ENCODE measurements at places on chromosomes 2 and 18.

GRCh38 chr2:18474700-18475099 lies 85.8 kb downstream of the RDH14 start:
- DNase-seq: no peak

- no peak for DNase-seq
These were observed 11.8 kb upstream of the TWSG1 start for GRCh38 chr18:9322744-9323143.

- no peak for DNase-seq
These were observed 700.1 kb upstream of the CHAC2 start for GRCh38 chr2:53067533-53067932.

GRCh38 chr2:181178823-181179412 lies 198.5 kb downstream of the UBE2E3 start:
- DNase-seq: no peak

DNA sequence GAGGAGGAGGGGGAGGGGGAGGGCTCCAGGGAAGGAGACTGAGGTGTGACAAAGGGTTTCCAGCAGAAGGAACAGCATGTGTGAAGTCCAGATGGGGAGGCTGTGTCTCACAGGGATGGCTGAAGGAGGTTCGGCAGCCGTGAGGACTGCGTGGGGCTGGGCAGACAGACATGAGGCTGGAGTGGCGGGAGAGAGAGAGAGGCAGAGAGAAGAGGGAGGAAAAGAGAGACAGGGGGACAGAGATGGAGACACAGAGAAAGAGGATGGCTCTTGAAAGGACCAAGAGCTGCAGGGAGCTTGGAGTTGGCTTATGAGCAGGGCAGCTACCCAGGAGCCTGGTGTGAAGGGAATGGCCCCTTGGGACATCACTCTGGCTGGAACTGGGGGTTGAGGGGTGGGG lies 138.9 kb upstream of the ASB18 start:
- no peak for DNase-seq
